ENCODE measurements at places on chromosomes 7 and 10. TPM values are rescaled to one million over a fixed set of nuclear protein-coding genes. Genes with fewer than 3 reads are reported as not detected.

FAM25A gene
- polyA plus RNA-seq: not detected

GFRA1 gene
- polyA plus RNA-seq: 13.9 TPM

CYP2C19 gene
- 0.16 TPM for polyA plus RNA-seq

OPN1SW gene
- polyA plus RNA-seq: 1.9 TPM

TMEM270 gene
- not detected for polyA plus RNA-seq

INMT gene
- polyA plus RNA-seq: not detected

CDHR3 gene
- polyA plus RNA-seq: 2.9 TPM

ASAH2B gene
- polyA plus RNA-seq: 14.9 TPM

TRIM8 gene
- polyA plus RNA-seq: 59.2 TPM

COL28A1 gene
- 1.4 TPM for polyA plus RNA-seq

CFAP70 gene
- 5.8 TPM for polyA plus RNA-seq

CFAP69 gene
- 6.2 TPM for polyA plus RNA-seq

PALD1 gene
- polyA plus RNA-seq: 0.98 TPM

ZNF467 gene
- 11.9 TPM for polyA plus RNA-seq

TMEM26 gene
- 0.24 TPM for polyA plus RNA-seq

COL17A1 gene
- not detected for polyA plus RNA-seq

ATP5MK gene
- polyA plus RNA-seq: 542 TPM

STEAP2 gene
- 5.9 TPM for polyA plus RNA-seq

SEMA3D gene
- 1.6 TPM for polyA plus RNA-seq

ZNF107 gene
- polyA plus RNA-seq: 7.9 TPM

SMARCD3 gene
- 199 TPM for polyA plus RNA-seq

CXCL12 gene
- polyA plus RNA-seq: 0.54 TPM

PRF1 gene
- not detected for polyA plus RNA-seq

OLAH gene
- polyA plus RNA-seq: not detected

UBTD1 gene
- 2.8 TPM for polyA plus RNA-seq

H2BK1 gene
- not detected for polyA plus RNA-seq

DYDC2 gene
- polyA plus RNA-seq: 2.4 TPM

CCDC136 gene
- 41.3 TPM for polyA plus RNA-seq

OR2A5 gene
- not detected for polyA plus RNA-seq

ZNF425 gene
- polyA plus RNA-seq: 5.1 TPM

C10orf105 gene
- 0.11 TPM for polyA plus RNA-seq
